Thymus (tissue), 14 donors: ENCODE measurements at places on chromosomes 16 and 17.

DNA sequence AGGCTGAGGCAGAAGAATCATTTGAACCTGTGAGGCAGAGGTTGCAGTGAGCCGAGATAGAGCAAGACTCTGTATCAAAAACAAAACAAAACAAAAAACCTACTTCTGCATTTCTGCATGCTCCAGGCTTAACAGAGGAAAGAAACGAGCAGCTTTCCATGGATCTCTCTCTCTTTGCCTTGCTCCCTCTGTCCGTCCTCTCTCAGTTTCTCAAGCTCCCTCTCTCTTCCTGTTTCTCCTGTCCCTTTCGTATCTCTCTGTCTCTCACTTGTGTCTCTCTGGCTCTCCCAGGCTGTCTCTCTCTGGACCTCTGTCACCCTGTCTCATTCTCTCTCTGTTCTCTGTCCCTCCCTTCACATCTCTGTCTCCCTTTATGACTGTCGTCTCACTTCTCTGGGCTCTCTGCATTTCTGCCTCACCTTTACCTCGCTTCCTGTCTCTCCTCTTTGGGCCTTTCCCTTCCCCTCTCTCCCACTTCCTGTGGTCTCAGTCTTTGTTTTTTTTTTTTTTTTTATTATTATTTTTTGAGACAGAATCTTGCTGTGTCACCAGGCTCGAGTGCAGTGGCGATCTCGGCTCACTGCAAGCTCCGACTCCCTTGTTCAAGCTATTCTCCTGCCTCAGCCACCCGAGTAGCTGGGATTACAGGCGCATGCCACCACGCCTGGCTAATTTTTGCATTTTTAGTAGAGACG is 4.1 kb upstream of the PITPNA start:
- H3K27ac ChIP-seq, result peak overlapping the region; percentile 46
- no peaks in the 10 kb centered on the region for H3K36me3 ChIP-seq
- H3K4me3 ChIP-seq, result no peak overlapping the region

DNA sequence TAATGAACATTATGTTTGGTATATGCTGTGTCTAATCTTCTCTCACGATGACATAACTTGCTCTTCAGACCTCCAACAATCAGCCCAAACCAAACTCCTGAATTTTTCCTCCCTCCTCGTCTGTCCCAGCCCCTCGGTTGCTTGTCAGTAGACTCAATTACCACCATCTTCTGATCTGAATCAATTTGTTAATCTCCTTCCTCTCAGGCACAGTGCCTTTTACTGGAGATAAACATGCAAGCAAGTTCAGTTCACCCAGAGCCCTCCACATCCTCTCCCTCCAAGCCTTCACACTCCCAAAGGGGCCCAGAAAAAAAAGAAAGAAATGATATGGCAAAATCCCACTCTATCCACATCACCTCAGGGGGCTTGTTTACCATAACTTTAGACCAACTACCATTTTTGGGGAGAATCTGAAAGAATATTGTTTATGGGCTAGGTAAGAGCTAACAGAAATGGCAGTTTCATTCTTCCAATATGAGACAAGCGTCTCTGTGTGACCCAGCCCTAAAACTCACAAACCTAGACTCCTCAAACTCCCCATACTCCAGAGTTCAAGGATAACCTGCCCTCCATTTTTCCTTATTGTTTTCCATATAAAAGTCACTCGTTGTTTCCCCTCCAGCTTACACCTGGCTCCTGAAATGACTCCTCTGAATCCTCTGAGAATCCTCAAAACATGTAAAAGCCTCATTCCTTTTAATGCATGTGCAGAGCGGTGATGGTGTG is 1.5 kb downstream of the TEX2 start:
- H3K27me3 ChIP-seq, result no peaks in the 10 kb centered on the region
- peaks cover 27% of the 10 kb centered on the region for H3K4me1 ChIP-seq
- peak overlapping the region; percentile 88 for H3K27ac ChIP-seq
- DNase-seq, result peak; percentile 28
- H3K4me3 ChIP-seq, result peak overlapping the region; percentile 92

DNA sequence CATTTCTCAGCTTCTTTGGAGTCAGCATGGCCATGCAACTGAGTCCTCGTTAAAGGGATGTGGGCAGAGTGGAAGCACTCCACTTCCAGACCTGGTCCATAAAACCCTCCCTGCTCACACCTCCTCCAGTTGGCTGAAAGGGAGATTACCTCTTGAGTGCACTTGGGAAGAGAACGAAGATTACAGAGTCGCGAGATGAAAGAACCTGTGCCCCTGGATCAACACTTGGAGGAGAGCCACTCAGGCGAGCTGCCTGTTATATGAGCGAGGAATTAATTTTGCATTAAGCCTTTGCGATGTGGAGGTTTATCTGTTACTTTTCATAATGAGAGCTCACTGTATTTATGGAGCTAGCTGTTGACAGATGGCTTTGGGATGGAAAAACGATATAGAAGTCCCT is 147.9 kb downstream of the MAF start:
- no peaks in the 10 kb centered on the region for H3K27me3 ChIP-seq
- H3K27ac ChIP-seq, result no peak overlapping the region
- DNase-seq, result no peak

- peak; percentile 60 for DNase-seq
- H3K4me1 ChIP-seq, result peaks cover 11% of the 10 kb centered on the region
- H3K36me3 ChIP-seq, result no peaks in the 10 kb centered on the region
- H3K27me3 ChIP-seq, result no peaks in the 10 kb centered on the region
- H3K27ac ChIP-seq, result no peak overlapping the region
Measured at GRCh38 chr17:66200685-66201092, 8.8 kb upstream of the CEP112 start.

DNA sequence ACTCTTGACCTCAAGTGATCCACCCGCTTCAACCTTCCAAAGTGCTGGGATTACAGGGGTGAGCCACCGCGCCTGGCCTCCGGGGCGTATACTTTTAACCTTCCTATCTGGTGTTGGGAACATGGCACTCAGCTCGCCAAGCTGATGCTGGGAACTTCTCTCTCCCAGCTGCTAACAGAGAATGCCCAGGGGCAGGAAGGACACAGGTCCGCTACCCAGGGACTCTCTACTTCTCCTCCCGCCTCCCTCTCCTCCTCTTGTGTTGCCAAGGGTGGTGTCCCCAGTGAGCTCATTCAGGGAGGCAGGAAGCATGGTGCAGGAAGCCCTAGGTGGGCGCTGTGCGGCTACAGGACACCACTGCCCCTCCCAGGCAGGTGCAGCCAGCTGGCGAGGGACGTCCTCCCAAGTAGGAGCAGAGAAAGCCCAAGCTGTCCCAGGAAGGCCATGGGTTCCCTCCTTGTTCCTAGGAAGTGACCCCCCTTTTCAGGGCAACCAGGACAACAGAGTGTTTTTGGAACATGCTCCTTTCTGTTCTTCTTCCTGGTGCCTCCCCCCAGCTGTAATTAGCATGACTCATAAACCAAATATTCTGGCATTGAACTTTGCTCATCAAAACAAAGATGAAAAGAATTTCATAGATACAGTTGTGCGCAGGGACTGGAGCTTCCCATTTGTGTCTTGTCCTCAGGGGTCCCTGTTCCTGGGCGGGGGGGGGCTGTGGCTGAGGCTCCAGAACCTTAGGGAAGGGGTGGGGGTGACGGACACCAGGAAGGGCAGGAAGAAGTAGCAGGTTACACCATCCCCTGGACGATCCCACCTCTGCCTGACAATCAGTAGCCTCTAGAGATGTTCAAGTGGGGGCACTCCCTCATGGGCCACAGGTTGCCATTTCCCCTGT is 2.7 kb downstream of the C1QTNF1 start:
- no peak for DNase-seq
- peaks cover 85% of the 10 kb centered on the region for H3K27me3 ChIP-seq
- no peaks in the 10 kb centered on the region for H3K36me3 ChIP-seq
- H3K27ac ChIP-seq, result no peak overlapping the region
- H3K4me3 ChIP-seq, result no peak overlapping the region

DNA sequence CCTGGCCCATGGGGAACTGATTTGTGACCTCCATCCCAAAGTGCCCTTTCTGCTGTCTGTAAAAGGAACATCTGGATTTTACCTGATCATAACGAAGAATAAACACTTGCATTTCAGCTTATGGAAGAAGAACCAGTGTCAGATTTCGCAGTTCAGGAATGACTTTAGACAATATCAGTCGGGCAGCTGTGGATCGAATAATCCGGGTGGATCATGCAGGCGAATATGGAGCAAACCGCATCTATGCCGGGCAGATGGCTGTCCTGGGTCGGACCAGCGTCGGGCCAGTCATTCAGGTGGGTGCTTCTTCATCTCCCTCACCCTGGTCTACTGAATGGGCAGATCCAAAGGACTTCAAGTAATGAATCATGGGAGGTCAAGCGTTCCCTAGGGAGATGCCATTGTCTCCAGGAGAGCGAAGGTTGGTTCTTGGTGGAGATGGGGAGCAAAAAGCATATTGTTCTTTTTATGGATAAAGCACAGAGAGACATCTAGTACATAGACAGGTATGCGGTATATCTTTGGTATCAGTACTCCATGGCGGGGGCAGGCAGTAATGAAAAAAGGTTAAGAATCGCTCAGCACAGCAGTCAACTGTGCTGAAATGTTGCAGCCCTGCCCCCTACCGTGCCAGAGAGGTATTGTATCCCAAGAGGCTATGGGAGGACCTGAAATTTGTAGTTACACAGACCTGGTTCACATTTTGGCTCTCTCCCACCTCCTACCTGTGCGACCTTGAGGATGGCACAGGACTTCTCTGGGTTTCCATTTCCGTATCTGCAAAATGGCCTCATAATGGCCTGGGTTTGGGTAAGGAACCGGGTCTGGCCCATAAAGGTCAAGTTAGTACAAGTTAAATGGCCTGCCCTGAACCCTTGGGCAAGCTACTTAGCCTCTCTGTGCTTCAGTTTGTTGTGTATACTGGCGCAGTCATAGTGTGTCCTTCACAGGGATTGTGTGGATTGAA is 4.7 kb downstream of the COQ7 start:
- no peak for DNase-seq
- H3K27me3 ChIP-seq, result no peaks in the 10 kb centered on the region
- peaks cover 38% of the 10 kb centered on the region for H3K36me3 ChIP-seq
- H3K4me3 ChIP-seq, result no peak overlapping the region

GRCh38 chr16:1163567-1164055 is 10.7 kb downstream of the CACNA1H start:
- H3K27me3 ChIP-seq, result peaks cover 4% of the 10 kb centered on the region
- no peaks in the 10 kb centered on the region for H3K4me1 ChIP-seq

GRCh38 chr16:1972490-1972877 is 631 bp downstream of the TBL3 start:
- no peak overlapping the region for H3K27ac ChIP-seq
- peaks cover 7% of the 10 kb centered on the region for H3K4me1 ChIP-seq
- peak overlapping the region; percentile 95 for H3K4me3 ChIP-seq
- no peaks in the 10 kb centered on the region for H3K27me3 ChIP-seq

GRCh38 chr17:2611627-2612026 is 18.2 kb downstream of the PAFAH1B1 start:
- peaks cover 15% of the 10 kb centered on the region for H3K36me3 ChIP-seq
- H3K4me1 ChIP-seq, result no peaks in the 10 kb centered on the region
- H3K27me3 ChIP-seq, result no peaks in the 10 kb centered on the region
- H3K27ac ChIP-seq, result no peak overlapping the region
- no peak overlapping the region for H3K4me3 ChIP-seq

DNA sequence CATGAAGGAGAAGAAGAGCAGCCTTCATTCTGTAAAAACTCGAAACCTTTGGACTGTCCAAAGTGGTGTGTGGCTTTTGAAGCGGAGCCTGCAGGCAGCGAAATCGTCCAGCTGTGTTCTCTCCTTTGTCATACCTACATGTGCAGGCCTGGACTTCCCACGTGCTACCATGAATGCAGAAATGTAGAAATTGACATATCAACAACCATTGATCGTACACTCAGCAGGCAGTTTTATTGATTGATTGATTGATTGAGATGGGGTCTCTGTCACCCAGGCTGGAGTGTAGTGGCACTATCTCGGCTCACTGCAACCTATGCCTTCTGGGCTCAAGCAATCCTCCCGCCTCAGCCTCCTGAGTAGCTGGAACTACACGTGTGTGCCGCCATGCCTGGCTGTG is 2.6 kb upstream of the HAPSTR1 start:
- no peaks in the 10 kb centered on the region for H3K27me3 ChIP-seq
- H3K4me3 ChIP-seq, result no peak overlapping the region
- no peak for DNase-seq
- H3K27ac ChIP-seq, result no peak overlapping the region
- H3K36me3 ChIP-seq, result no peaks in the 10 kb centered on the region

GRCh38 chr17:39618246-39618913 is 8.4 kb upstream of the PPP1R1B start:
- H3K36me3 ChIP-seq, result no peaks in the 10 kb centered on the region
- peak overlapping the region; percentile 30 for H3K4me3 ChIP-seq
- no peak for DNase-seq
- no peak overlapping the region for H3K27ac ChIP-seq
- peaks cover 18% of the 10 kb centered on the region for H3K27me3 ChIP-seq

DNA sequence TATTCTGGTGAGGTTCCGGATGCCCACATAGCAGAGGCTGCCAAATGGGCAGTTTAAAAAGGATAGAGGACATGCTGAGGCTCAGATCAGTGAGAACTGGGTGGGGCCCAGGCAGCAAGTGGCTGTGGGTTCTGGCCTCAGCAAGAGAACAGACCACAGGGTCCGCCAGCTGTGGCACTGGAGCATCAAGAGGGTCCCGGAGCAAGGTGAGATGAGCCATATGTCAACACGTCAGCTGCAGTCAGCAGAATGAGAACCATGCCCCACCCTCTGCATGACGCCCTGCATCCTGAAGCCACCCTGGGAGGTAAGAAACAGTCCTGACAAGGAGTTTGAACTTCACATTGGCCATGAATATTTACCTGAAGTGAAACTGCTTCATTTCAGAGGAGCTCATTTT is 20.1 kb upstream of the CCL5 start:
- H3K27ac ChIP-seq, result no peak overlapping the region
- H3K4me1 ChIP-seq, result peaks cover 13% of the 10 kb centered on the region
- no peaks in the 10 kb centered on the region for H3K36me3 ChIP-seq
- no peaks in the 10 kb centered on the region for H3K27me3 ChIP-seq
- H3K4me3 ChIP-seq, result no peak overlapping the region

- H3K36me3 ChIP-seq, result no peaks in the 10 kb centered on the region
- H3K27ac ChIP-seq, result no peak overlapping the region
- H3K4me3 ChIP-seq, result no peak overlapping the region
- no peaks in the 10 kb centered on the region for H3K4me1 ChIP-seq
Measured at GRCh38 chr17:79668344-79669250, 57.7 kb upstream of the RBFOX3 start.

- no peaks in the 10 kb centered on the region for H3K4me1 ChIP-seq
- DNase-seq, result no peak
- H3K27ac ChIP-seq, result no peak overlapping the region
- H3K36me3 ChIP-seq, result no peaks in the 10 kb centered on the region
Measured at GRCh38 chr16:72818236-72818845, 229.6 kb downstream of the ZFHX3 start.

DNA sequence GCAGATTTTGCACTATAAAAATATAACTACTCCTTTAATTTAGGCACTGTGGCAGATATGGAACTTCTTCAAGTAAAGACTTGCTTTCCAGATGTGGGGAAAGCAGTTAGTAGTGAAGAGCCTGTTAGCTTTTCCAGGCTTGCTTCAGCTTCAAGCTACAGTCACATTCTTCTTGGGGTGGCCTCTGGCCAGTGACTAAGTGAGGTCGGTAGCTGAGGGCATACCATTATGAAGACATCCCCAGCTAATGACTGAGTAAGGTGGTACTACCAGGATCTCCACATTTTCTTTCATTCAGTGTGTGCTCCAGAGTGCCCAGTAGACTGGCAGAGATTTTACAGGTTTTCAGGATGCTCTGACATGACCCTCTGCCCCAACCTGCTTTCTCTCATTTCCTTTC is 167.1 kb upstream of the KIF2B start:
- no peak for DNase-seq
- no peaks in the 10 kb centered on the region for H3K36me3 ChIP-seq
- no peak overlapping the region for H3K27ac ChIP-seq
- no peak overlapping the region for H3K4me3 ChIP-seq
- no peaks in the 10 kb centered on the region for H3K27me3 ChIP-seq
